ENCODE measurements at places on chromosomes 1 and 21.
A peak's percentile ranks its signal among the peaks of the same experiment; 100 is the strongest.

DNA sequence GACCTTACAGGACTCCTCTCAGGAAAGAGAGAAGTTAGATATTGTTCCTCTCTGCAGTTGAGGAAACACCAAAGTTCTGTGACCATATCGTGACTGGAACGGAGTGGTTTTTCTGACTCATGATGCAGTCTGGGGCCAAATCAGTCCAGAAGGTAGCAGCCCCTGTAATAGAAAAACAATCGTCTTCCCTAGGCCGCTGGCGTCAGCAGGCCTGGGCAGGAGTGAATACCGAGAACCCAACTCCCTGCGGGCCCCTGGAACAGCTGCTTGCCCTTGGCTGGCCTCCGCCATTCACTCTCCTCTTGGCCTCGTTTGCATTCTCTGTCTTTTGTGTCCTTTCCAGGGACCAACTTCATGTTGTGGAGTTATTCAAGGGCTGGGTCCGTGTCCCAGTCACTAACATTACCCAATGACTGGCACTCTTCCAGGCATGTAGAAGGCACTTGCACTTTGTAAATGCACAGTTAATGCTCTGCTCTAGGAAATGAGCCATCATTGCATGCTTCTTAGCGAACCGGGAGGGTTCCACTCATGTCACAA, 10.9 kb upstream of the CD101 start:
- DNase-seq: no peak

- DNase-seq: no peak
These were observed 4.3 kb upstream of the C1orf115 start for GRCh38 chr1:220685879-220686278.

DNA sequence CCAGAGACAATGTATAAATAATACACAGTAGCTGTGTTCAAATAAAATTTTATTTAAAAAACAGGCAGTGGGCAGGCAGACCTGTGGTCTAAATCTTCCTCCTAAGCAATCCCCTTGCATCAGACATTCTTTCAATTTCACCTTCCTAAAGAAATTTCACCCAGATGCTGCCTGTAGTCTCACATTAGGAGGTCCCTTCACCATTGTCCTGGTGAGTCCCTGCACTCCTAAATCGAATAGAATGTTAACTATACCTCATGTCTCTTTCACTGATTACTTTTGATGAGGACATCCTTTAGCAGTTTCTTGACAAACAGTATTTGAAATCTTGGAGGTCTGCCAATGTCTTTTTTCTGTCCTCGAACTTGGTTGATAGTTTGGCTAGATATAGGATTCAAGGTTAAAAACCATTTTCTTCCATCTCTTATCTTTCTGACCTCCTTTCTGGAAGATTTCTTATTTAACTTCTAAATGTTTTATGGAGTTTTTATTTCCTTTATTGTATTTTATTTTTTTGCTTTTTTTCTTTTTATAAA, 77.5 kb downstream of the LPGAT1 start:
- no peak for DNase-seq

- DNase-seq: no peak
These were observed 10.7 kb downstream of the ATP1A4 start for GRCh38 chr1:160161965-160162705.

GRCh38 chr1:112506731-112507130, 2.0 kb upstream of the WNT2B start:
- no peak for DNase-seq

- DNase-seq: no peak
These were observed 63.8 kb downstream of the RYR2 start for GRCh38 chr1:237105826-237106225.

GRCh38 chr1:9835758-9836631, 12.2 kb upstream of the CLSTN1 start:
- DNase-seq: no peak

DNA sequence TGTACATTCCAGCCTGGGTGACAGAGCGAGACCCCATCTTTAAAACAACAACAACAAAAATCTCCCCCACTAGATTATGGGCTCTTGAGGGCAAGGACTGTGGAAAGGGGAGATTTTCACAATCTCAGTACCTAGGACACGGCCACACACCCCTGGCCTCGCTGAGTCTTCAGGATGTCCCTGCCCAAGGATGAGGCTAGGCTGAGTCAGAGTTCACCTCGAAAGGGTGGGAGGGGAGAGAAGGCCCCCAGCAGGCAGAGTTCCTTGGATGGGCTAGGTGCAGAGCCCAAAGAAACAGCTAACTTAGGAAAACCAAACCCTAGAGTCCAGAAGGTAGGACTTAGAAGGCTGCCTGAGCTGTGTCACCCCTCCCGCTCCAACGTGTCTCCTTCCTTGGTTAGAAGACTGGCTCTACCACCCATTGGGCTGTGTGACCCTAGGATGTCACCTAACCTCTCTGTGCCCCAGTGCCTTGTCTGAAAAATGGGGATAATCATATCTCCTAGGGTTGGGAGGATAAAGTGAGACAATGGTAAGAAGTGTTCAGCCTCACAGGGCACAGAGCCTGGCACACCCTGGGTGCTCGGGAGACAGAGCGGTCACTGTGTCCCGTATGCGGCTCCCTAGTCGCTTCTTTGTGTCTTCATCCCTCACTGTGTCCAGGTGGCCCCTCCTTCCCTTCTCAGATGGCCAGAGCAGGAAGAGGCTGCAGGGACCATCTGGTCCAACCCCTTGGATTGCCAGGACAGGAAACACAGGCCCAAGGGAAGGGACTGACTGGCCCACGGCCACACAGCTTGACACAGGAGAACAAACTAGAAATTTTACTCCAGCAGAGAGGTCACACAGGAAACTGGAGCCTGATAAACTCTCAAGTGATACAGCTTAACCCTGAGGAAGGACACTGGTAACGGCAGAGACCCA, 11.2 kb downstream of the TRIM62 start:
- DNase-seq: no peak

DNA sequence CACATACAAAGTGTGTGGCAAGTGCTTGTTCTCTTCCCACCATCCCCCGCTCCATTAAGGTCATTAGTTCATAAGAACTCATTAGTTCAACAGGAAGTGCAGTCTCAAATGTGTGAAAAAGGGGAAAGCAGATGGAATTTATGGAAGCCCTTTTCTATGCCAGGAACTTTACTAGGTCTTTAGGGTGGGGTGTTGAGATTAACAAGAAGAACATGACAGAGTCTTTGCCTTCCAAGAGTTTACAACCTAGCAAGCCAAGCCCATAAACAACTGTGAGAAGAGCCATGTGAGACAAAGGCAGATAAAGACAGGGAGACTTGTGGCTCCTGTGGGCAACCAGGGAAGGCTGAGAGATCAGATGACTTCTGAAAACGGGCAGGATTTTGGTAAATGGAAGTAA, 21.4 kb downstream of the PLEKHA6 start:
- no peak for DNase-seq

GRCh38 chr1:234478152-234478480, 863 bp downstream of the TARBP1 start:
- peak; percentile 18 for DNase-seq

DNA sequence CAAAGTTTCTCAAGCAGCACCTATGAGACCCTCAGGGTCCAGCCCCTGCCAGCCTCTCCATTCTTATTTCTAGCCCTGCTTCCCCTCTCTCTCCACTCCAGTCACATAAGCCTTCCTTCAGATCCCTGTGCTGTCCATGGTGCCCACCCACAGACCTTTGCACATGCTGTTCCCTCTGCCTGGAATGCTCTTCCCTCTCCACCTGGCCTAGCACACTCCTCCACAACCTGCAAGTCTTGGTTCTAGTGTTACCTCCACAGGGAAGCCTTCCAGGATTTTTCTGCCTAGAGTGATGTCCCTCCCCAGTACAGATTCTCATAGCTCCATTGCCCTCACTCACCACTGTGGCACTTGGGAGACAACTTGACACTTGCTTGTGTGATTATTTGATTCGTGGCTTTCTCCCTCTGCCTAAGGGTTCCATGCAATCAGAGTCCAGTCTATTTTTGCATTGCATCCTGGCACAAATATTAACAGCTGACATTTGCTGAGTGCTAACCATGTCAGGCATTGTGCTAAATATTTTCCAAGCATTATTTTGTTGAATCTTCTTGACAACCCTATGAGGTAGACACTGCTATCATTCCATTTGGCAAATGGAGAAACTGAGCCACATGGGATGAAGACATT, 127.3 kb downstream of the SYF2 start:
- DNase-seq: no peak

DNA sequence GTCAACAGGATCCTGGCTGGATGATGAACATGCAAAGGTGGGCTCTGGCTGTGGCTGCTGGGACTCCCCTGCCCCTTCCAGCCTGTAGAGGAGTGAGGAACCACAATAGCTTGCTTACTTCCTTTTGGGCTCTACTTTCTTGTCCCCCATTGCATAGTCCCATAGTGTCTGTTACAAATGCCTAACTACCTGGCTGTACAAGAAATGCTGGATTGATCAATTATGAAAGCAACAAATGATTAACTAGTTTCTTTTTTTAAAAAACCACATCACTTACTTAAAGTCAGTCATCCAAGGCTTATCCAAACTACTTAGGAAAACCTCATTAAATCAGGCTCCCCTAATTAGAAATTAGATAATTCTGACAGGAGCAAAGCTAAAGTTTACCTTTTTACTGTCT, 514.1 kb upstream of the PKN2 start:
- DNase-seq: no peak

GRCh38 chr21:35682904-35683549, 377.3 kb downstream of the SETD4 start:
- no peak for DNase-seq

- DNase-seq: no peak
These were observed 5.0 kb upstream of the PTPN7 start for GRCh38 chr1:202165267-202165941.

GRCh38 chr1:39213511-39214002, 9.1 kb downstream of the MACF1 start:
- DNase-seq: no peak

DNA sequence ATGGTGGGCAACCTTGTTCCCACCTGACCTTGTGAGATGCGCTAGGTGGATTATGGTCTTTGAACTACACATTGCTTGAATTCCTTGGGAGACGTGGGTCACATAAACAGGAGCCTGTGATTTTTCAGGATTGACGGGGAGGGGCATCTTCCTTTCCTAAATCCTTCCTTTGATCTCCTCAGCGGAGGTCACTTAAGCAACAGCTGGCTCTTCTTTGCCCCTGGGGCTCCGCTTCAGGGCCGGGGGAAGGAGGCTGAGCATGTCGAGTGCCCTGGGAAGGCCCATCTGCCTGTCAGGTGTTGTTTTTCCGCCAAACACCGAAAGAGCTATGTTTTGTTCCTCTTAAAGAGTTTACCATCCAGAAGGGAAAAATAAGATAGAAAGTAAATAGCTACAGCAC, 40.6 kb downstream of the KIF26B start:
- DNase-seq: no peak

DNA sequence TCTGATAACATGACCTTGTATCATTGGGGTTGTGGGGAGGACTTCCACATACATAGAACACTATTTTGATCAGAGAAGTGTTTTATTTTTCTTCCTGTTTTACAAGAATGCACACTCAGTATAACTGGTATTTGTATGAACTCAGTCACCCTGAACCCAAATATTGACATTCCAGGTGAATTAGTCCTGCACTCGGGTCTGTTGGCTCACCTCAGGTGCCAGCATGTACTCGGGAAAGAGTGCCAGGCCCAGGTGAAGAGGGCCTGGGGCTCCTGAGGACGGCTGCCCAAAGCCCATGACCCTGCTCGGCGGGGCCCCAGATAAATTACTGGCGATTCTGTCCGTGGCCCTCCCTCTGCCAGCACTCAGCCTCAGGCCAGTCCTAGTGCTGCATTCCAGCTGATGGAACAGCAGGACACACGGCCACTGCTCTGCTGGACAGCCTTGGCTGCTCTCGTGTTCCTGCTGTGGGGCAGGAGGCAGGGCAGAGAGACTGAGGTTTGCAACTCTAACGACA, 75.4 kb upstream of the TMPRSS2 start:
- no peak for DNase-seq

DNA sequence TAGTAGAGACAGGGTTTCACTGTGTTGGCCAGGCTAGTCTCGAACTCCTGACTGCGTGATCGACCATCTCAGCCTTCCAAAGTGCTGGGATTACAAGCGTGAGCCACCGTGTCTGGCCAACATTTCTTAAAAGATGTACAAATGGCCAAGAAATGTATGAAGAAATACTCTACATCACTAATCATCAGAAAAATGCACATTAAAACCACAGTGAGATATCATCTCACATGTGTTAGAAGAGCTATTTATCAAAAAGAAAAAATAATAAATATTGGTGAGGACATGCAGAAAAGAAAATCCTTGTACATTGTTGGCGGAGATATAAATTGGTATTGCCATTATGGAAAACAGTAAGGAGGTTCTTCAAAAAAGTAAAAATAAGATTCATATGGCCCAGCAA, 33.6 kb upstream of the TNFSF18 start:
- no peak for DNase-seq

DNA sequence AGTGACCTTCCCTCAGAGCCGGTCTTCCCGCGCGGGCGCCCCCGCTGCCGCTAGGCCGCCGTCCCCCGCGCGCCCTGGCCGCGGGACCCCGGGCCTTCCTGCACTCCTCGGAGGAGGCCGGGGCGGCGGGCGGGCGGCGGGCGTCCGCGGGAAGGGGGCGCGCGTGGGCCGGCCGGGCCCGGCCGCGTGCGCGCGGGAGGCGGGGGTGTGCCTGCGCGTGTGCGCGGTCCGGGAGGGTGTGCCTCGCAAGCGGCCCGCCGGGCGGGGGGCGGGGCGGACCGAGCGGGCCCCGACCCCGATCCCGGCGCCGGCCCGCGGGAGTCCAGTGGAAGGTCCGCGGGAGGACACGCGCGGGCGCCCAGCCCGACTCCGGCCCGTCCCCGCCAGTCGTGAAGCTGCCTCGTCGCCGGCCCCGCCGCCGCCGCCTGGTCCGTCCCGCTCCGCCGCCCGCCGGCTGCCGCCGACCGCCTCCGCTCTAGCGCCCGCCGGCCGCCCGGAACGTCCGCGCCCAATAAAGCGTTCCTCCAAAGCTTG, 438 bp downstream of the MRPS6 start:
- DNase-seq: no peak

- no peak for DNase-seq
These were observed 40.2 kb upstream of the COL6A1 start for GRCh38 chr21:45941338-45941710.

DNA sequence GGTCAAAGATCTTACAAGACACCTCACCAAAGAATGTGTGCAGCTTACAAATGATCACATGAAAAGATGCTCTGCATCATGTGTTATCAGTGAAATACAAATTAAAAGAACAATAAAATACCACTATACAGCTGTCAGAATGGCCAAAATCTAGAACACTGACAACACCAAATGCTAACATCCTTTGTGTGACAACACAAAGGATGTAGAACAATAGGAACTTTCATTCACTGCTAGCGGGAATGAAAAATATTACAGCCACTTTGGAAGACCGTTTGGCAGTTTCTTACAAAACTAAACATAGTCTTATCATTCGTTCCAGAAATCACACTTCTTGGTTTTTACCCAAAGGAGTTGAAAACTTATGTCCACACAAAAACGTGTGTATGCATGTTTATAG, 20.6 kb upstream of the SELP start:
- DNase-seq: no peak

- no peak for DNase-seq
These were observed 69.2 kb upstream of the SGIP1 start for GRCh38 chr1:66464802-66465201.

DNA sequence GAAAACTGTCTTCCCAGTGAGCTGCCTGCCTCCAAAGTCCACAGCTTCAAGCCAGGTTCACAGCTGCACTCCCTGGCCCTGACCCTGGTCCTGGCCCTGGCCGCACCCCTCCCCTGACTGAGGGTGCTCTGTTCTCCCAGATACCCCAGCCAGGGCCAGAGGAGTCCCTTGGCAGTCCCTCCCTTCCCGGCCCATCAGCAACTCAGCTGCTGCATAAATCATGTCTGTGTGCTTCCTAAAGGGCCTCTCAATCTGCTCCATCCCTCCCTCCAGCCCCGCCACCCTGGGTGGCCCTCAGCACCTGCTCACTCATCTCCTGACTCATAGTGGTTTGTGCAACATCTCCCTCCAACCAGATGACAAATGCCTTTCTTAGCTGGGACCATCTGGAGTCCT, 24.8 kb upstream of the C1orf174 start:
- no peak for DNase-seq
